Neural progenitor cell (in vitro differentiated cells): ENCODE measurements at places on chromosomes 4 and X. TPM values are rescaled to one million over a fixed set of nuclear protein-coding genes. Genes with fewer than 3 reads are reported as not detected.
A peak's percentile ranks its signal among the peaks of the same experiment; 100 is the strongest.

DNA sequence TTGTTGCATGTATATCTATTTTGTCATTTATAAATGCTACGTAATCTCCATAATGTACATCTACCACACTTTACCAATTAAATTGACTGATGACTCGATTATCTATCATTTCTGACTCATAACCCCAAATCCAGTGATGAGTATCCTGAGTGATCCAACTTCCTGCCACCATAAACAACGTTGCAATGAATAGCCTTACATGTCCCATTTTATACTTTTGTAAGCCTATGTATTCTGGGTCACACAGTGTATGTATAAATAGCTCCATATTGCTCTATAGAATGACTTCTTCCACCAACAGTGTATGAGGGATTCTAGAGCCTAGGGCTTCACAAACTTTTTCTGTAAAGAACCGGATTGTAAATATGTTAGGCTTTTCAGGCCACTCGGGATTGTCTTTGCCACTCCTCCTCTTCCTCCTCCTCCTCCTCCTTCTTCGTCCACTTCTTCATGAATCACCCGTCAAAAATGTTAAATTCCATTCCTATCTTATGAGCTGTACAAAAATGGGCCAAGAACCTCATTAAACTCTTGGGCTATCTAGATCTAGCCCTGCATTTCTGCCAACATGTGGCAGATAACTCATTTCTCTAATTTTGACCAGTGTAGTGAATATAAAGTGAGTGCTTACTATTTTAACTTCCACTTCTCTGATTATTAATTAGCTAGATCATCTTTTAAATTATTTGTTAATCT is 672.2 kb upstream of the AMOT start:
- peaks cover 3% of the 10 kb centered on the region for H3K4me1 ChIP-seq
- no peaks in the 10 kb centered on the region for H3K27me3 ChIP-seq

DNA sequence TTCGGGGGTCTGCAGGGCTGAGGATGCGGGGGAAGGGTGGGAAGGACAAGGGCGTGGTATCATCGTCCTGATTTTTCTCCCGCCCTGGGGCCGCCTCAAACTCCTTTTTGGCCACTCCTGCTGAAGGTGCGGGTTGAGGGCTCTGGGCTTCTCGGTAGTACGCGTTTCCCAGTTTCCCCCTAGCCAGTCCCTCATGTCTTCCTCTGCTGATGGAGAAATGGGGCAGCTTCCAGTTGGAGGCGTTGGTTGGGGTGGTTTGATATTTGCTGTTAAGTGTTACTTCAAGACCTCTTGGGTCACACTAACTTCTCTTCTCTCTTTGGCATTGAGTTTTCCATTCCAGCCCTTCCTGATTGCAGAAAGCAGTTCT is 482 bp downstream of the GSTCD start:
- H3K4me3 ChIP-seq: peak overlapping the region; percentile 78
- no peaks in the 10 kb centered on the region for H3K27me3 ChIP-seq
- peaks cover 23% of the 10 kb centered on the region for H3K4me1 ChIP-seq
- no peaks in the 10 kb centered on the region for H3K36me3 ChIP-seq
- DNase-seq: peak; percentile 61
- peak overlapping the region; percentile 91 for H3K27ac ChIP-seq

DNA sequence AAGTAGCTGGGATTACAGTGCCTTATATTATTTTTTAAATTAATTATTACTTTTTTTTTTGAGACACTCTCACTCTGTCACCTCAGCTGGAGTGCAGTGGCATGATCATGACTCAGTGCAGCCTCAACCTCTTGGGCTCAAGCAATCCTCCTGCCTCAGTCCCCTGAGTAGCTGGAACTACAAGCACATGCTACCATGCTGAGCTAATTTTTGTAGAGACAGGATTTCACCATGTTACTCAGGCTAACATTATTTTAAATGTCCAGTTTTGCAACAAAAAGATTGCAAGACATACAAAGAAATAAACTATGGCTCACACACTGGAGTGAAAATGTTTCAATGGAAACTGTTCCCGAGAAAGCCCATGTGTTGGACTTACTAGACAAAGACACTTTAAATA is 59.2 kb downstream of the MND1 start:
- H3K4me1 ChIP-seq: no peaks in the 10 kb centered on the region
- no peaks in the 10 kb centered on the region for H3K36me3 ChIP-seq
- H3K27me3 ChIP-seq: no peaks in the 10 kb centered on the region
- H3K4me3 ChIP-seq: no peak overlapping the region

DNA sequence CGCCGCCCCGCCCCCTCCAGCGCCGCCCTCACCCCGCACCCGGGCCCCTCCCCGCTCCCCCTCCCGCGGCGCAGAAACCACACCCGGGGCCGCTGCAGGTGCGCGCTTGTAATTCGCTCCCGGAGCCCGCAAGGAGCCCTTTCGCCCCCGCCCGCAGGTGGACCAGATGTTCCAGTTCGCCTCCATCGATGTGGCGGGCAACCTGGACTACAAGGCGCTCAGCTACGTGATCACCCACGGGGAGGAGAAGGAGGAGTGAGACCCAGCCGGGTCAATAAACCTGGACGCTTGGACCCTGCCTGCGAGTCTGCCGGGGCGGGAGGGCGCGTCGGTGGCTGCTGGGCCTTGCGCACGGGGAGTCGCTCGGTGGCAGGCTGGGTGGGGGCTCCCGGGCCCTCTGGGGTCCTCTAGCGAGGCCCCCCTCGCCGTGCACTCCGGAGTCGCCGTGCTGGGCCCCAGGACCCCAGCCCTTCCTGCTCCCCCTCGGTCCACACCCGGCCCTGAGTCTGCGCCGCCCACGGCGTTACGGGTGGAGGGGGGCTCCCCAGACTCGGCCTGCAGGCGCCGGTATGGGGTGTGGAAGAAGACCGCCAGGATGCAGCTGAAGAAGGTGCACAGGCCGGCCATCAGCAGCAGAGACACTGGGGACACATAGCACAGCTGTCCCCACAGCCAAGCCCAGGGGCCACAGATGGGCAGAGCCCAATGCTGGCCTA is 7.1 kb downstream of the SLC49A3 start:
- no peak overlapping the region for H3K27ac ChIP-seq
- no peaks in the 10 kb centered on the region for H3K36me3 ChIP-seq
- peaks cover 10% of the 10 kb centered on the region for H3K27me3 ChIP-seq
- peak; percentile 63 for DNase-seq

GRCh38 chr4:120881351-120881750 is 41.2 kb downstream of the PRDM5 start:
- no peaks in the 10 kb centered on the region for H3K4me1 ChIP-seq
- no peak for DNase-seq
- no peaks in the 10 kb centered on the region for H3K27me3 ChIP-seq
- H3K27ac ChIP-seq: no peak overlapping the region
- H3K4me3 ChIP-seq: no peak overlapping the region

GRCh38 chr4:58325070-58325469 is 1214.9 kb upstream of the IGFBP7 start:
- no peak for DNase-seq
- no peak overlapping the region for H3K27ac ChIP-seq
- no peaks in the 10 kb centered on the region for H3K36me3 ChIP-seq
- no peaks in the 10 kb centered on the region for H3K27me3 ChIP-seq
- no peaks in the 10 kb centered on the region for H3K4me1 ChIP-seq

DNA sequence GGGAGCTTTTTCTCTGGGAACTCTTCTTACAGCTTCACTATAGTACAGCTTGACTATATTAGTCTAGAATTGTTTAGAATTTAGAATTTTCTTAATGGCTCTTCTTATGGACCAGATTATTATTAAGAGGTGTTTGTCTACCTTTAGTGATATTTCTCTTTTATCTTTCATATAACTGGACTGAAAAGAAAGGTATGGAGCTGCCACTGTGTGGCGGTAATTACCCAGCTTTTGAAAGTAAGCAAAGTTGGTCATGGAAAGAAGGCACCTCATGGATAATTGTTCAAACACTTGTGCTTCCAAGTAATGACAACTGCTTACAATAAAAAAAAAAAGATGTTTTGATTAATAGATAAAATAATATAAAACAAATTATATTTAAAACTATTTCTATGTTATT is 1112.5 kb downstream of the TECRL start:
- H3K36me3 ChIP-seq: no peaks in the 10 kb centered on the region
- no peaks in the 10 kb centered on the region for H3K27me3 ChIP-seq
- H3K27ac ChIP-seq: no peak overlapping the region
- DNase-seq: peak; percentile 27

- H3K27ac ChIP-seq: no peak overlapping the region
- no peak overlapping the region for H3K4me3 ChIP-seq
- H3K36me3 ChIP-seq: no peaks in the 10 kb centered on the region
These were observed 4.3 kb downstream of the XKRX start for GRCh38 chrX:100924375-100924774.

DNA sequence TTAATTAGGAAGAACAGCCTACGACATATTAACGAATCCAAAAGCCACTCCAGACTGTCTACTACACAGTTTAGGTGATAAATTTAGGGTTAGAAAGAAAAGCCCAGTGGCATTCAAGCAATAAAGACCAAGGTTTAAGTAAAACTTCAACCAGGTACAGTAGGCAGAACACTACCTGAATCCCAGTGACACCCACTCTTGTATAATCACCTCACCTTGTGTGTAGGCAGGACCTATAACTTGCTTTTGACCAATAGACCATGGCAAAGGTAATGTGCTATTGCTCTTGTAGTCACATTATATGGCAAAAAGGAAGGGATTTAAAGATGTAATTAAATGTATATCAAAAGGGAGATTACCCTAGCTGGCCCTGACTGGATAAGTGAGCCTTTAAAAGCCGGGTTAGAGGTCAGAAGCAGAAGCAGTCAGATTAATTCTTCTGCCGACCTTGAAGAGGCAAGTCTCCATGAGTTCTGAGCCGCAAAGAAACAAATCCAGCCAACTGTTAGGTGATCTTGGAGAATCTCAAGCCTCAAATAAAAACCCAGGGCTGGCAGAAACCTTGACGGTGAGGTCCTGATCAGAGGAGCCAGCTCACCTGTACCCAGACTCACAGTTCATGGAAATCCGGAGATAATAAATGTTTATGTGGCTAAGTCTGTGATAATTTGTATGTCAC is 8.8 kb downstream of the FSTL5 start:
- no peaks in the 10 kb centered on the region for H3K4me1 ChIP-seq
- peaks cover 2% of the 10 kb centered on the region for H3K36me3 ChIP-seq
- H3K27ac ChIP-seq: no peak overlapping the region
- no peak overlapping the region for H3K4me3 ChIP-seq

- H3K27me3 ChIP-seq: no peaks in the 10 kb centered on the region
- no peaks in the 10 kb centered on the region for H3K36me3 ChIP-seq
- no peak overlapping the region for H3K4me3 ChIP-seq
These were observed 15.6 kb upstream of the PDLIM3 start for GRCh38 chr4:185550933-185551332.

- no peaks in the 10 kb centered on the region for H3K27me3 ChIP-seq
- DNase-seq: no peak
- no peaks in the 10 kb centered on the region for H3K4me1 ChIP-seq
- no peaks in the 10 kb centered on the region for H3K36me3 ChIP-seq
- no peak overlapping the region for H3K4me3 ChIP-seq
These were observed 139.9 kb downstream of the NDST3 start for GRCh38 chr4:118173956-118174725.

GRCh38 chr4:15294202-15294601 is 133.6 kb upstream of the C1QTNF7 start:
- no peak overlapping the region for H3K27ac ChIP-seq
- no peaks in the 10 kb centered on the region for H3K27me3 ChIP-seq
- H3K36me3 ChIP-seq: no peaks in the 10 kb centered on the region
- H3K4me1 ChIP-seq: peaks cover 11% of the 10 kb centered on the region

DNA sequence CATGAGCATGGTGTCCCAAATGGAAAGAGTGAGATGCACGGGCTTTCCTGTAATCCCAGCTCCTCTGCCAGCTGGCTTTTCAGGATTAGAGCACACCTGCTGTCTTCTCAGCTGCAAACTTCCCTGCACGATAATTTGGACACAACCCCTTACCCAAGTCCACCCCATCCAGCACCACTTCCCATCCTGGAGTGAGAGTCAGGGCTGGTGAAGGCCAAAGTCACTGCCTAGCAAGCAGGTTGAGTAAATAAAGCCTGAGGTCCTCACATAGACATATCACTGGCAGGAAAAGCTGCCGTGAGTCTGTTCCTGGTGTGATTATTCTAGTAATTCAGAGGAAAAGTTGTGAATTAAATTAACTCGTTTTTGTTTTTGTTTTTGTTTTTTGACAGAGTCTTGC is 113.9 kb upstream of the MBNL3 start:
- H3K36me3 ChIP-seq: no peaks in the 10 kb centered on the region
- H3K27ac ChIP-seq: no peak overlapping the region
- H3K4me1 ChIP-seq: no peaks in the 10 kb centered on the region
- no peak overlapping the region for H3K4me3 ChIP-seq
- no peaks in the 10 kb centered on the region for H3K27me3 ChIP-seq

DNA sequence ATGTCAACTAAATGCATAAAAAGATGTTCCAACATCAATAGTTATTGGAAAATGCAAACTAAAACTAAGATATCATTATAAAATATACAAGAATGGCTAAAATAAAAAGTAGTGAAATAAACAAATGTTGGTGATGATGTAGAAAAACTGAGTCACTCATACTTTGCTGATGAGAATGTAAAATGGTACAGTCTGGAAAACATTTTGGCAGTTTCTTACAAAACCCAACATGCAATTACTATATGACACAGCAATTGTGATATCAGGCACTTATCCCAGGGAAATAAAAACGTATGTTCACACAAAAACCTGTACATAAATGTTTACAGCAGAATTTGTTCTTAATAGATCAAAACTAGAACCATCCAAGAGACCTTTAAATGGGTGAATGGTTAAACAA is 182.6 kb downstream of the RTL9 start:
- H3K27ac ChIP-seq: no peak overlapping the region
- no peaks in the 10 kb centered on the region for H3K36me3 ChIP-seq
- no peaks in the 10 kb centered on the region for H3K4me1 ChIP-seq
- no peak for DNase-seq
- no peak overlapping the region for H3K4me3 ChIP-seq
- H3K27me3 ChIP-seq: no peaks in the 10 kb centered on the region

UGT2A3 gene
- total RNA-seq: not detected in 2 replicates

LRIT3 gene
- total RNA-seq: 0.09 and 0.15 TPM in 2 replicates

TMSB15C gene
- total RNA-seq: 18.8 and 20.6 TPM in 2 replicates

MAGEB2 gene
- not detected in 2 replicates for total RNA-seq

TMSB15B gene
- 30.2 and 47.4 TPM in 2 replicates for total RNA-seq

NSG1 gene
- total RNA-seq: 17.9 and 41.6 TPM in 2 replicates

GLRA2 gene
- not detected in 2 replicates for total RNA-seq
